ENCODE measurements at places on chromosomes 13 and 19.

DNA sequence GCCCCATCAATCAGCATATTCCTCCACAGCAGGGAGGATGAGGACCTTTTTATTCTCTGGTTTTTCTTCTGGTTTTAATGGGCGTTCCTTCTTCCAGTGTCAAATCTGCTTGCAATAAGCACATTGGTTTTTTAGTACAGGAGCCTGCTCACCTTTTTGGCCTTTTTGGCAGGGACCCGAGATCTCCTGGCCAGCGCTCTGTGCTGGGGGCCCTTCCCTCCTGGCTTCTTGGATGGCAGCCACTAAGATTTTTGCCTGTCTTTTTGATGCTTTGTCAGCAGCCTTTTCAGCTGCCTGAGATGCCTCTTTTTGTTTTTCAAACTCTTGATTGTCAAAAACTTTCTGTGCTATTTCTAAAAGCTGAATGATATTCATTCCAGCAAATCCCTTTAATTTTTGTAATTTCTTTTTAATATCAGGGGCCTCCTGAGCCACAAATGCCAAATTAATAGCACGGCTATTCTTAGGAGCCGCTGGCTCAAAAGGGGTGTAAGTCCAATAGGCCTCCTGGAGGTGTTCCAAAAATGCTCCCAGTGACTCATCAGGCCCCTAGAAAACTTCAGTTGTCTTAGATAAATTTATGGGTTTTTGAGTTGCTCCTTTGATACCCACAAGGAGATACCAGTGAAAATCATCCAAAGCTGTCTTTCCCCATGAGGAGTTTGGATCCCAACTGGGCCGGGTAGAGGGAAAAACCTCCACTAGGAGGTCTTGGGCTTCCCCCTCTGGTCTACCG lies 73.0 kb downstream of the ZNF100 start:
- no peak for DNase-seq

- no peak for DNase-seq
Observed at GRCh38 chr13:51630288-51630615, 46.0 kb downstream of the WDFY2 start.

DNA sequence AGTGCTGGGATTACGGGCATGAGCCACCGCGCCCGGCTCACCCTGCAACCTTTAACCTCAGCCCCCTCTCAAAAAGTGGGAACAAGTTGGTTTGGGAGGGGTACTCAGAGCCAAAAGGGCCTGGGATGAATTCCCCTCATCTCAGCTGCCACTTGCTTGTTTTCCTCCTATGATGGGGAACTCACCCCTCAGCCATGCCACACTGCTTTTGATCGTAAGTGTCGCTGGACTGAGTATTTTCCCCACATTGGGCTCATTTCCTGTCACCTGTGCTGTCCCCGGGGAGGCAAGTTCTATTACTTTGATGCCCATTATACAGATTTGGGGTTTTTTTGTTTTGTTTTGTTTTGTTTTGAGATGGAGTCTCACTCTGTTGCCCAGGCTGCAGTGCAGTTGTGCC lies 6.5 kb downstream of the R3HDM4 start:
- DNase-seq: no peak

DNA sequence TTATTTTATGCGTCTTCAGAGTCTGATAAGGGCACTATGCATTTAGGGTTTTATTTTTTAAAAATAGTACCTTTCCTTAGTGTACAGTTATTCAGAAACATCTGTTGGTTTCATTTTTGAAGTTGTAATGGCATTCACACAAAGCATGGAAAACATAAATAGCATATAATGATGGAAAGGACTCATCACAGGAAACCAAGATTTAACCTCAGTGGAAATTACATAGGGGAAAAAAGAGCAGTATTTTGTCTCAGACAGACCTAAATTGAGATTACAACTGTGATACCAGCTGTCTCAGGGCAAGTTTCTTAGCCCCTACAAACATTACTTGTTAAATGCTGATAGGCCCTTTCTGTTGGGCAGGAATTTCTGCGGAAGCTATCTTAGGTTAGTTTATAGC lies 57.2 kb downstream of the NHLRC3 start:
- DNase-seq: no peak

GRCh38 chr19:36100476-36100875 lies 10.5 kb upstream of the OVOL3 start:
- DNase-seq: no peak

GRCh38 chr19:43667126-43667875 lies 2.7 kb downstream of the PLAUR start:
- DNase-seq: no peak

DNA sequence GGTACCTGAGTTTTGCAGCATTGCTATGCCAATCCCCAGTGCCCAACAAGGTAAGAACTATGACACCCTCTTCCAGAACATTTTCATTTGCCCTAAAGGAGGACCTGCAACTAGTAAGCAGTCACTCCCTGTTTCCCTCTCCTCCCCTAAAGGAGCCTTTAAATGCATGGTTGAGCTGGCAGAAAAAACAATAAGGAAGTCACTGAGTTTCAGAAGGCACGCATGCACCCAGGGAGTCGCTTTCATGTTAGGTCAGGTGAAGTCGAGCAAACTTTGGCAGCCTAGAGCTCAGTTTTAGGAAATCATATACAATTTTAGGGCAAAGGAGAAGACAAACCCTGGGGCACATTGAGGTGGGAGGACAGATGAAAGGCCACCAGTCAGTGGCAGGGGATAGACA lies 11.8 kb downstream of the NLRP11 start:
- DNase-seq: no peak

- no peak for DNase-seq
Observed at GRCh38 chr13:30359991-30360390, 52.6 kb upstream of the KATNAL1 start.

- no peak for DNase-seq
Observed at GRCh38 chr19:28656644-28657043, 556.3 kb downstream of the UQCRFS1 start.

GRCh38 chr19:46784262-46785053 lies 3.9 kb downstream of the SLC1A5 start:
- no peak for DNase-seq

GRCh38 chr13:42971691-42972347 lies 20.2 kb downstream of the EPSTI1 start:
- no peak for DNase-seq

GRCh38 chr19:29320086-29320485 lies 107.1 kb upstream of the UQCRFS1 start:
- DNase-seq: no peak

DNA sequence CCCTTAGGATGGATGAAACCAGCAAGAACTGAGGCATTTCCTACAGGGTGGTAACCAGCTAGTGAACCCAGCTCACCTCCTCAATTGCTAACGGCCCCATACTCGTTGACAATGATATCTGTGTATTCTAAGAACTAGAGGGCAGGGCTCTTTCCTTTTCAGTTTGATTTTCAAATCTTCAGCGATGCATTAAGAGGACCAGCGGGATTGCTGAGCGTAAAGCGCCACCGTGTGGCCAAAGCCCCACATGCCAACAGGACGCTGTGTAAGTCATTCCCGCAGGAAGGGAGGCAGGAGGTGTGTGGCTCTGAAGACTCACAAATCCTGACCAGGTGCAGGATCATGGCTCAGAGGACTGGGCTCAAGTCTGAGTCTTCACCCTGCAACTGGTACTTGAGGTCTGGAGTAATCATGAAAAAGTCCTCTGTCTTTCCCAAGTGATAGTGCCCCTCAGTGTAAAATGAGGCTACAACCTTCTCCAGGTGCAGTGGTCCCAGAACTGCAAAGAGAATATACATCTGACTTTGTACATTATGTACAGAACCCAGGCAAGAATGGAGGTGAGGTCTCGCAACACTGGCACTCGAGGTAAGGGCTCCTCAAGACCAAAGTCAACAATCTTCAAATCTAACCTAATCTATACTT lies 40.9 kb downstream of the C13orf42 start:
- DNase-seq: peak; percentile 57

DNA sequence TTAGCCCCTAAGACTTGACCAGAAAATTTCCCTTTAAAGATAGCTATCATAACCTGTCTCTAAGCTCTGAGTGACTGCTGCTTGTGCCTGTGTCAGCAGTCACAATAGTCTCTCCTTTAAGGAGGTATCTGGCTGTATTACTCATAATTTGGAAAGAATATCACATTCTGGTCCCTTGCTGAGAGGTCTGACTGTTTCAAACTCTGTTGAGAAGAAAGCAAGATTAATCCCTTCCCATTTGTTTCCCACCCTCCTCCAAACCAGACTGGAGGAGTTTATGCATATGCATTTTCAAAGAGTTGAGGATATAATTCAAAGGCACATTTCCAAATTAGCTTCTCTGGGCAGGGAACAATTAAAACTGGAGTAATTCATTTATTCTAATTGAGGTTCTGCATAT lies 2.3 kb downstream of the HTR2A start:
- no peak for DNase-seq

DNA sequence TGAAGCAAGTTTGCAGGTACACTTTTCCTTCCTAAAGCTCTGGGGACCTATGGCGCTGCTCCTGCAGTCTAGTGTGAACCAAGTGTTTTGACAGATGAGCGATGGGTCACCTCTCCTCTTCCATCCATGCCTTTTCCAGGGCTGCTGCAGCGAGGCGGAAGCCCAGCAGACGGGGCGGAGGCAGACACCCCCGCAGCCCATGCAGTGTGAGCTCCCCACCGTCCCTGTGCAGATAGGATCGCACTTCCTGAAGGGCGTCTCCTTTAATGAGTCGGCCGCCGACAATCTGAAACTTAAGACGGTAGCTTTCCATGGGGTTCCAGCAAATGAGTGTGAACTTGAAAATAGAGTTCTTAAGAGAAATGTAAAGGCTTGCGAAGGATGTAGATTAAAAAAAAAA lies 37.1 kb upstream of the GPI start:
- DNase-seq: no peak

DNA sequence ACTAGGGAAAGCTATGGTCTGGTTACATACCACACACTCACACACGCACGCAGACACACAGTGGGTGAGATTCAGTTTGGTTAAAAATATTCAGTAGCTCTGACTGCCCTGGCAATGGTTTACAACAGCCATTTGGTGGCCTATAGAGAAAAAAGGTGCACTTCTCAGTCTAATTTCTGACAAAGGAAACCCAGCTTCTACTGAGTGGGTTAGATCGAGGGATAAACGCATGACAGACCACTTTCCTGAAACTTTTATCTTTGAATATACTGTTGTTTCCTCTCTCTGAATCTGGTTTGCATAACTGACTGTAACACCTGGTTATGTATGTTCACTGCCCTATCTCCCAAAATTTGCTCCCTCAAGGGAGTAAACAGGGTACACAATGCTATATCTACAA lies 2.5 kb downstream of the LIG4 start:
- no peak for DNase-seq

- DNase-seq: no peak
Observed at GRCh38 chr19:46755853-46756543, 9.7 kb upstream of the STRN4 start.

- DNase-seq: no peak
Observed at GRCh38 chr13:111925146-111925875, 141.6 kb upstream of the SOX1 start.

GRCh38 chr13:66312312-66313087 lies 917.6 kb downstream of the PCDH9 start:
- peak; percentile 72 for DNase-seq

- no peak for DNase-seq
Observed at GRCh38 chr13:98838776-98839175, 86.3 kb upstream of the SLC15A1 start.

DNA sequence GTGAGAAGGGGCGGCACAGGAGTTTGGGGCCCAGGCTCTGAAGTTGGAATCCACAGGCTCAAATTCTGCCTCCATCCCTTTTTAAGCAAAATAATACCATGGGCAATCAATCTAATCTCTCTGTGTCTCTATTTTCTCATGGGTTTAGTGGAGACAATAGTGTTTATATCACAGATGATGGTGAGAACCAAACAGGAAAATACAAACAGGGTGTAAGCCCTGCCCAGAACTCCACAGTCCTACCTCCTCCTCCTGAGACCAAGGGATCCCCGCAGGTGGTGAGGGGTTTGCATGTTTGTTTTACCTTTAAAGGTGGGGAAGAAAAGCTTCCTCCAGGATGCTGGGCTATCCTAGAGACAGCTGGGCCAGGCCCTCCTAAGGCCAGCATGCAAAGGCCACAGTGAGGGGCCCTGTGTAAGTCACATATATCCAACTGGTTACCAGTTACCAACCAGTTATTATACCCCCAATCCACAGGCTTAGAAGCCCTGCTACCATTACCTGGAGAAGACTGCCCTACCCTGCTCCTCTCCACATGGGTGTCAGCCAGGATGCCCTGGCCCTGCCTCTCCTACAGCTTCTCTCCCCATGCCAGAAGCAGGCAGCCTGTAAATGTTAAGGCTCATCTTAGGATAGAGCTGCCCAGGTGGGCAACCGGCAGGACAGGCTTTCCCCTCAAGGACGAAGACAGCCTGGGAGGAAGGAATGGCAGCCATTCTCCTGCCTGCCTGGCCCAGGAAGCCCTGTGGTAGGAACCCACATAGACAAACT lies 658.4 kb downstream of the UQCRFS1 start:
- no peak for DNase-seq

- no peak for DNase-seq
Observed at GRCh38 chr13:99495466-99496183, 5.6 kb upstream of the TM9SF2 start.

- no peak for DNase-seq
Observed at GRCh38 chr13:111049791-111050538, 65.1 kb upstream of the ARHGEF7 start.

DNA sequence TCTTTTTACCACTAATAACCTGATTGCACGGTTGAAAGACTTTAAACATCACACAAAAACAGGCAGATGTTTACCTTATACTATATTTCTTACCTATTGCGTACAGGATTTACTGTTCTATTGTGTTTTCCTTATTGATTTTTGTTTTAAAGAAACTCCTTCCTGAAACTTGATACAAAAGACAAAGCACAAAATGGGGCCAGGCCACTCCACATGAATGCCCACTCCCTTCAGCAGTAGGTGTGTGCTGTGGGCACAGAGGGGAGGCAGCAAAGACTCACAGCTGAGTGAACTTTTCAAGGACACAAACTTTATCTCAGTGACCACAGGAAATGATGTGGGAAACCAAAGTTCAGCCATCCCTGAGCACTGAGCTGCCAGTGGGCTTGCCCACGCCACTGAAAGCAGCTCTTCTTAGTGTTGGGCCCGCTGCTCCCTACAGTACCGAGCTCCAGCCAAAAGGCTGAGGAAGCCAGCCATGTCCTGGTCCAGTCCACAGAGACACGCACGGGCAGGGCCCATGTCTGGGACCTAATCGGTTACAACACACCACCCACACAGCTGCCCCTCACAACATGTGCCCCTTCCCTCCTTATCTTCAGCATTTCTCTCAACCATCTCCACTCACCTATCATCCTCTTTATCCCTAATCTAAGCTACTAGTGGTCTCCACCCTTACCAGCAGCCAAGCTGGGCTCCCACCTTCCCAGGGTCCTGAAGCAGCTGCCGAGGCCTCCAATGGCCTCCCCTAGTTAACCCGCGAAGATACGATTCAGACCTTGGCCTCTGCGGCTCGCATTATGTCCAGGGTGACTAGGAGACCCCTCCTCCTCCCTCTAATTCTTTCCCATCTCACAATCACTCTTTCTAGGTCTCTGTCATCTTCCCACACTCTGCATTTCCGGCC lies 39.5 kb downstream of the ATP7B start:
- DNase-seq: no peak

DNA sequence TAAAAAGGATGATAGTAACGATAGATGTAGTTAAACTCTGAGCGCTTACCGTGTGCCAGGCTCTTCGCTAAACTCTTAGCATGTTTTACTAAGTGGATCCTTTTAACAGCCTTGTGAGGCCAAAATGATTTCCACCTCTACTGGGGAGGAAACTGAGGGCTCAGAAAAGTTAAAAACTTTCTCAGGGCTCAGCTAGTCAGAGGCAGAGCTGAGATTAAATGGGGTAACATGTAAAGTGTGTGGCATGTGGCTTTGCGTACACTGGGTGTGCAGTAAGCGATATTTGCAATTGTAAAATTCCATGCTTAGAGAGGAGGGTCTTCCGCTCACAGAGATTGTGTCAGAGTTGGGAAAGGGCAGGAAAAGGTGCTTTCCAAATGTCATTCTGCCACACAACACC lies 1.7 kb downstream of the U2AF2 start:
- no peak for DNase-seq

Data from smooth muscle cell of the brain vasculature (primary cell).